ENCODE measurements at places on chromosomes 6 and 20.

DNA sequence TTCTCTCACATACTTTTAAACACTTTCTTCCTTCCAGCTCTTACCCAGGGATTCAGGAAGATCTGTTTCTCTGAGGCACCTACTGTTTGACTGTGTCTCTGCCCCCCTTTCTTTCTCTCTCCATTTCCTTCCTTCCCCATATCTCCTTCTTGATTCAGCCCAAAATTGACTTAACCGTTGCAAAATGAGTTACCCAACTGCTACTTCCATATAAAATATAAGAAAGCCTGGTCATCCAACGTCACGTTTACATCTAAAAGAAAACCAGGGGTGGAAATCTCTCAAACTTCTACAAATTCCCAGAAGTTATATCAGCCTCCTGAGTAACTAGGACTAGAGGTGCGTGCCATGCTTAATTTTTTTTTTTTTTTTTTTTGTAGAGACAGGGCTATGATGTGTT, 95.2 kb upstream of the INSM1 start:
- DNase-seq: no peak

DNA sequence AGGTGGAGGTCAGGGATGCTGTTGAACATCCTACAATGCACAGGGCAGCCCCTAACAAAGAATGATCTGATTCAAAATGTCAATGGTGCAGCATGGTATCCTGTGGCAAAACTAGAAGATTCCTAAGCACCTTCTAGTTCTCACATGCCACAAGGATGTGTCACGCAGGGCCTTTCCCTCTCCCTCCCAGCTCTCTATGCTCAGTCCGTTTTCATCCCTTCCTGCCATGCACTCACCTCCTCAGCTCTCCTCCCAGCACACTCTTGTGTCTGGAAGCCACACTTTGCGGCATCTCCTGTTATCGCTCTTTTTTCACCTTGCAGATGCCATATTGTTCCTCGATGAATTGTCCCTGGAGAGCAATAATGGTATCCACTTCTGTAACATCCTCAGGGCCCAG, 263.4 kb downstream of the CDC5L start:
- no peak for DNase-seq

- DNase-seq: no peak
These were observed 193.6 kb upstream of the BTBD3 start for GRCh38 chr20:11724097-11724496.

DNA sequence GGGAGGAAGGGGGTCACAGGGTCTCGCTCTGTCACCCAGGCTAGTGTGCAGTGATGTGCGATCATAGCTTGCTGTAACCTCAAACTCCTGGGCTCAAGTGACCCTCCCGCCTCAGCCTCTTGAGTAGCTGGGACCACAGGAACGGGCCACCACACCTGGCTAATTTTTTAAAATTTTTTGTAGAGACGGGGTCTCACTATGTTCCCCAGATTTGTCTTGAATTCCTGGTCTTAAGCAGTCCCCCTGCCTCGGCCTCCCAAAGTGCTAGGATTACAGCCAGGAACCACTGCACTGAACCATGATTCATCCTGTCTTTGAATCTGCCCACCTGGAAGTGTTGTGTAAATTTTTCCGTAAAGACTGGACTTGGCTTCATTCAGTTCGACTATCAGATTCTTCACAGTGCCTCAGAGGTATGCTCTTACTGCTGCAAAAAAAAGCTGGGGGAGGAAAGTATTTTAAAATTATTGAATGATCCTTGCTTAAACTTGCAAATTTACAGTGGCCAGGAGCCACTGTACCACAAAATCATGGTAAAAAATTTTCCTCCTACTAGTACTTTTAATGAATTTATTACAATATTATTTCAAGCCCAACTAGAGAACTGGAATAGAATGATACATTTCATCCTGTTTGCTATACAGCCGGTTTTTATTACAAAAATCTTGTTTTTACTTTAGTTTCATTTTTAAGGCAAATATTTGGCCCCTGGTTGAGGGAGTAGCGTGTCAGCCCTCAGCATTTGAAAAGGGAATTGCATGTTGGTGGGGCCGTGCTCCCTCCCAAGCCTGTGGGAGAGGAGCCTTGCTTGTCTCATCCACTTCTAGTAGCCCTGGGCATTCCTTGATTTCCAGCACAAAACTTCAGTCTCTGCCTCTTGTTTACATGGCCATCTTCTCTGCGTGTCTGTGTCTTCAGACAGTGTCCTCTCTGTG, 202.5 kb upstream of the SGK1 start:
- DNase-seq: no peak

DNA sequence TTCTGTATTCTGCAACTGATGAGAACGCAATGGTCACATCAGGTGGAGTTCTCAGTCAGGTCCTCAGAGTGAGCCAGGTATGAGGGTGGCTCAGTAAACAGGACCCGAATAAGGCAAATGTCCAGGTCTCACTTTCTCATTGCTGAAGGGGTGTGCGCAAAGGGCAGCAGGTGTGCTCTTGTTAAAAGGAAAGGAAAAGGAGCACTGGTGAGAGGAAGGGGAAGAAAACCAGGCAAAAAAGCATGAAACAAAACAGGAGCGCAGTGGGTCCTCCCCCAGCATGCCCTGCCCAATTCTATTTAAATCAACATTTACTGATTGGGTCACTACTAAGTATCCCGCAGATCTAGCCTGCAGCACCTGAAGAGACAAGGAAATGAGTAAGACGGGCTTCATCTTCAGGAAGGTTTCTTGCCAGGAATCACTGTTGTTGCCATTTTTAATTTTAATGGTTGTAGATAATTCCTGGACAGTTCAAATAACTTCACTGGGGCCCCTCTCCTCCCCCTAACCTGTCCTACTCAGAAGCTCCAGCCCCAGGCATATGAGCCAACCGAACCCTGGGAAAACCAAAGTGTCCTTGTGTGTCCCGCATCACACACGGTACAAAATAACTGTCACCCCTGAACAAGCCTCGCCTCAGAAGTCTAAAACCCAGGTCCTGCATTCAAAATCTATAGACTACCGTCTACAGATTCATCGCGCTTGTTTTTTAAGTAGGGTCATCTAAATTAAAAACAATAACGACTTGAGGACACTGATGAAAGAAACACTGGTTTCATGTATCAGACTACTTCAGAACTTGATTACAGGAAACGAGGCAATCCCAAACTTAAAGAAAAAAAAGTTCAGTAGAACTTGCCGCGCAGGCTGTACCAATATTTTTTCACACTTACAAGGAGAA, 980 bp downstream of the MBOAT1 start:
- no peak for DNase-seq

- no peak for DNase-seq
These were observed 160.2 kb upstream of the MARCKS start for GRCh38 chr6:113696960-113697359.

DNA sequence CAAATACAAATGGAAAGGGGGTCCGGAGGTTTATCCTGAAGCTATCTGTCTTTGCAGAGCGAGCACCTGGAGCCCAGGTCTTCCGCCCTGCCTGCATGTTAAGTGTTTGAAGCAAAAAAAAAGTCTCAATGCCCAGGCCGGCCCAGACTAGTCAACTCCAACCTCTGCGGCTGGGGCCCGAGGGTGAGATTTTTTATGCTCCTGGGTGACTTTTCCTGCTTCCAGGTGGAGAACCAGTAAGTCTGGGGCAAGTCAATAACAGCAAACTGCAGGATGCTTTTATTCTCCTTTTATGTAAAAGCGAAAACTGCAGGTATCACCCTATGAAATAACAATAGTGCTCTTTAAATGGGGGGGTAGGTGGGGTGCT, 2.0 kb upstream of the ZBP1 start:
- no peak for DNase-seq

DNA sequence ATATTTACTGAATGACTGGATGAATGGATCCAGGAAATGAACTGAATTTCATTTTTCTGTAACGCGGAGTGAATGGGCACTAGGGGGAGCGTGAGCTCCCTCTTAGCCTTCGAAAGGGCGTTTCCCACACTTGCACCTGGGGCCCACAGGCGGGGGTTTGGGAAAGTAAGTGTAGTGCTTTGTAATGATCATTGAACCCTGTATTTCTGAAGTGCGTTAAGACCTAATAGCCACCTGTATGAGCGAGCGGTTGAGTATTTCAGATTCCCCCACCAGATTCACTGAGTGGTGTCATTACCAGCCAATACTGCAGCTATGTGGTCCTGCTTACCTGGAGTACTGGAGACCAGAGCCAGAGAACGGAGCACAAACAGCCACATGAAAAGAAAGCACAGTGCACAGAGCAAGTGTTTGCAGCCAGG, 10.5 kb downstream of the SYTL3 start:
- DNase-seq: peak; percentile 98

- DNase-seq: no peak
These were observed 122.8 kb upstream of the COL21A1 start for GRCh38 chr6:56370127-56370540.

GRCh38 chr6:167793421-167793820, 33.3 kb upstream of the AFDN start:
- no peak for DNase-seq

DNA sequence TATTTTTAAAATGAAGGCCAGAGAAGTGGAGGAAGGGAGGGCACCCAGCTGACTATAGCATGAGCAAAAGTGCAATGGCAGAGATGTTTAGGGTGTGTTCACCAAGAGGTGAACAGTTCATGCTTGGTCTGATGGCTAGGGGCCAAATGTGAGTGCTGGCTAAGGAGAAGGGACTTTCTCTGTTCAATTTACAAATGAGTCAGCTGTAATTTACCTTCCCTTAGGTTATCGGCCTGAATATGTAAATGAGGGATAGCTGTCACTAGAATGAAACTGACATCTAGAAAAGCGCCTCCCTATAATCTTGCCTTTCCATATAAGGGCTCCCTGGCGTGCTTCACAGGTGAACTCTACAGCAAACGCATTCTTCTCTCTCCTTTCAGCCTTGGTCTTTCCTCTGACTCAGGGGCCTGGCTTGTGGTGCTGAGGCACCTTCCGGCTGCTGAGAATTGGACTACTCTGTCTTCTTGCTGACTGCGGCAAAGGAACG, 114.7 kb upstream of the BACH2 start:
- no peak for DNase-seq

- no peak for DNase-seq
These were observed 38.6 kb downstream of the OVOL2 start for GRCh38 chr20:18019068-18019467.

DNA sequence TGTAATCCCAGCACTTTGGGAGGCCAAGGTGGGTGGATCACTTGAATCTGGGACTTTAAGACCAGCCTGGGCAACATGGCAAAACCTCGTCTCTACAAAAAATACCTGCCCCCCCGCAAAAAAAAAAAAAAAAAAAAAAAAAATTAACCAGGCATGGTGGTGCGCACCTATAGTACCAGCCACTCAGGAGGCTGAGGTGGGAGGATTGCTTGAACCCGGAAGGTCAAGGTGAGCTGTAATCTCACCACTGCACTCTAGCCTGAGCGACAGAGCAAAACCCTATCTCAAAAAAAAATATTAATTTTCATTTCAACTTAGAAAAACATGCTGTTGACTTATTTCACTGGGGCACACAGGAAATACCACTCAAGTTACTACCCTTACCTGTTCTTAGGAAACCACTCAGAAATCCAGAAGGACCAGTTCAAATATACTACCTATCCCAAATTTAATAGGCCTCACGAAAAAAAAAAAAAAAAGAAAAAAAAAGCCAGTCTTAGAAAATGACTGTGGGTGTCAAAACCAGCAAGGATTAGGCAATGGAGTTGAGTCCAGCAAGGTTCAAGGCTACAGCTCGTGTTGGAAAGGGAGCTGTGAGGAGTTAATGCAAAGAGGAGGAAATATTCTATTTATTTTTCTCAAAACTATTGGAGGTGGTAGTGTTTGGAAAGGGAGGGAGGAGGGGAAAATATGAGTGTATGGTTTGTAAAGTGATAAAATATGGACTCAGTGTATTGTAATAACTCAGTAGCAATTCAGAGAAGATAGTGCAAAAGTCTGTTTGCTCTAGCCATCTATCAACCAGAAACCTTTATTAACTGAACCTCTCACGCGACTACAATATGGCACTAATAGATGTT, 33.9 kb upstream of the PIM1 start:
- no peak for DNase-seq

- no peak for DNase-seq
These were observed 11.8 kb downstream of the RPS6KA2 start for GRCh38 chr6:166615059-166615770.

- DNase-seq: no peak
These were observed 72.0 kb downstream of the ANKS1A start for GRCh38 chr6:34961082-34961481.

DNA sequence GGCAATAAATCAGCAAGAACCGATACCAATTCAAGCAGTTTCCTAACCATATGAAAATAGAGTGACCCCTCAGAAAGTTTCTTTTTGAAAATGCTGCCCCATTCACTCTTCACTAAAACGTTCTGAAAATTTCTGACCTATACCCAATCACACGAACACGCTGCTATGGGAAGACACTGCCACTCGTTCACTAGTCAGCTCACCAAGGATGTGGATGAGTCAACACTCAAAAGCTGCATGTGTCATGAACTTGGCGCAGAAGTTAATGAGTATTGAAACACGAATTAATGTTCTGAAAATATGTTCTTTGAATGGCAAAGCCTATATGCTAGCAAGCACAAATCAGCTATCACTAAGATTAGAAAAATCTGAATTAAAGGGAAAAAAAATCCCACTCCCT, 84.2 kb downstream of the PREP start:
- DNase-seq: no peak

DNA sequence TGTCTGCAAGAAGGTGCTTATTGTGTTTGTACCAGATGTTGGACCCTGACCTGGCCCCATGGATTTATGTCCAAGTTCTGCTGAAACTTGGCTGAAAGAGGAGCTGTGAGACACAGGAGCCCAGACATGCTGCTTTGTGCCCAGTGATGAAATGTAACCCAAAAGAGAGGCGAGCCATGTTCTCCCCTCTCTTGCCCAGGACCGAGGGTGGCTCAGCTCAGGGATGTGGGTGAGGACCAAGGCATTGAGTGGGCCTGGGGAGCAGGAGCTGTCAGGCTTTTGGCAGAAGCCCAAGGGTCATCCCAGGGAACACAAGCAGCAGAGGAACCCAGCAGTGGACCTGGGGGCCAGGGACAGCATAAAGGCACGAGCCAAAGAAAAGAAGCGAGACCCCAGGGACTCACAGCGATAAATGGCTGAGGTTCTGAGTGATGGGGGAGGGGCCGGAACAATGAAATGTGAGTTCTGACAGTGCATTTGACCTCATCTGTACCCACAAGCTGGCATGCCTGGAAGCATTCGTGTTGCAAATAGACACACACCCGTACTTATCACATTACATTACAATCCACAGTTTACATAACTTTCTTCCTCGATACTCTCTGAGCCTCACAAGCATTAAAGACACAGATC, 363.4 kb upstream of the JARID2 start:
- no peak for DNase-seq

Measured in NCI-H1105 (cell line).